Eye (tissue), 1 donor: ENCODE measurements at places on chromosomes 16 and 17.

DNA sequence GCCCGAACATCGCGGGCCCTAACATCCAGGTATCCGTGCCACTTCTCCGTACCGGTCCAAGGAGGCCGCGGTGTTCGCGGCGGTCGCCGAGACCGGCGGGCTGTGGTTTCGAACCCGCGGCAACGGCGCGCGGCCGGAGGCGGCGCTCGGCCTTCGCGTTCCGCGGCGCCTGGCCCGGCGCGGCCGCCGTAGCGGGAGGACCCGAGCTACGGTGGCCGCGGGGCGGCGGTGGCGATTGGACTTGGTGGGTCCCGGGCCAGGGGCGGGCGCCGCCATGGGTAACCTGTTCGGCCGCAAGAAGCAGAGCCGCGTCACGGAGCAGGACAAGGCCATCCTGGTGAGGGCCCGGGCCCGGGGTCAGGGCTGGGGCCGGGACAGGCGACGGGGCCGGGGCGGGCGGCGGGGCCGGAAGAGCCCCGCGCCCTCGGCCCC is at the start of gene CHMP6:
TSS of gene CHMP6 (plus strand) at position 197 of the 432 bp plus-strand sequence. CDS start at position 275, 78 bp downstream.
- DNase-seq, result peak; percentile 89

DNA sequence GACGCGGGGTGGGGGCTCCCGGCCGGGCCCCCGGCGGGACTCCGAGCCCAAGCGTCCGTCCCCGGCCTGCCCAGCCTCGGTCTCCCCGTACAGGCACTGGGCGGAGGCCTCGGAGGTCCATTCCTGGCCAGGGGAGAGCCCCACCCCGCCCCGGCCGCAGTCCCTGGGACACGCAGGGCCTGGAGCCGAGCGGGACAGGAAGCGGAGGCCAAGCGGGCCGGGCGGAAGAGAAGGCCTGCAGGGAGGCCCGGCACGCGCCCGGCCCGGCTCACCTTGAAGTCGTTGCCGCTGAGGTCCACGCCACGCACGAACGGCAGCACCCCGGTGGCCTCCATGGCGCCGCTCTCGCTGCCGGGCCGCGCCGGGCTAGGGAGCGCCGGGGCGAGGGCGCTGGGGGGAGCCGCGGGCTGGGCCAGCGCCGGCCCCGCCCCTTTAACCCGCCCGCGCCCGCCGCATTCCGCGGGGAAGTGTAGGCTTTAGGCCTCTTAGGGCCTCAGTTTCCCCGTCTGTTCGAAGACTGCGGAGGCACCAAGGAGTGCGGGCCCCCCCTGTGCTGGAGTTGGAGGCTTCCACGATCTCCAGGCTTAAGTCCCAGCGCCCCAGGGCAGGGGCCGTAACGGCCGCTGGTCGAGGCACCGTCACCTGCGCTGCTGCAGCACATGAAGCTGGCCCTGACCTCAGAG is at the start of gene FLII:
TSS of gene FLII (minus strand) at position 383 of the 683 bp plus-strand sequence. CDS start at position 335, 48 bp downstream.
- DNase-seq, result peak; percentile 78

GRCh38 chr16:13435415-13435814 is 484.5 kb upstream of the ERCC4 start:
- no peak for DNase-seq

DNA sequence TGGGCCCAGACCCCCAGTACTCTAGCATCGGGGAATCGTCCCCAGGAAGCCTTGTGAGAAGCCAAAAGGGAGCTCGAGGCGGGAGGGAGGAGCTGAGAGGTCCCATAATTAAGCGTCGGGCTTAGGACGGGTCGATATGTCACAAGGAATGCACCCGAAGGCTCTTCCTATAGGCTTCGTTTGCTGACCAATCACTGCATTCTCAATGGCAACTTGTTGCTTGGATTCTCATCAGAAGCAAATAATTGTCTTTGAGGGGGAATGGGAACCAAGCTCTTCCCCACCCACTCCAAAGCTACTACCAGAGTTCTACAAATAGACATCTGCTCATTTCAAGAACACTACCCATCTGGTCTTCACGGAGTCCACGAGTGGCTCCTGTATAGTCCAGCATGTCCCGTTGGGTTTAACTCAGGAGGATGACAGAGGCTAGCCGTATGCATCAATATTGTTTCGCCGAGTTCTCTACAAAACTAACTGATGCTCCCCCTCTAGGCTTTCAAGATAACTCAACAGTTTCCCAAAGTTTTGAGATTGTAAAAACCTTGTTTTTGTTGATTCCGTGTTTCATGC is 628 bp upstream of the BLMH start:
- DNase-seq, result peak; percentile 84

- no peak for DNase-seq
Measured at GRCh38 chr16:72939247-72939646, 108.7 kb downstream of the ZFHX3 start.

GRCh38 chr17:15414532-15415306 is 52.7 kb downstream of the CDRT4 start:
- peak; percentile 35 for DNase-seq

GRCh38 chr16:1787322-1788094 is 4.7 kb downstream of the NUBP2 start:
- DNase-seq, result no peak

DNA sequence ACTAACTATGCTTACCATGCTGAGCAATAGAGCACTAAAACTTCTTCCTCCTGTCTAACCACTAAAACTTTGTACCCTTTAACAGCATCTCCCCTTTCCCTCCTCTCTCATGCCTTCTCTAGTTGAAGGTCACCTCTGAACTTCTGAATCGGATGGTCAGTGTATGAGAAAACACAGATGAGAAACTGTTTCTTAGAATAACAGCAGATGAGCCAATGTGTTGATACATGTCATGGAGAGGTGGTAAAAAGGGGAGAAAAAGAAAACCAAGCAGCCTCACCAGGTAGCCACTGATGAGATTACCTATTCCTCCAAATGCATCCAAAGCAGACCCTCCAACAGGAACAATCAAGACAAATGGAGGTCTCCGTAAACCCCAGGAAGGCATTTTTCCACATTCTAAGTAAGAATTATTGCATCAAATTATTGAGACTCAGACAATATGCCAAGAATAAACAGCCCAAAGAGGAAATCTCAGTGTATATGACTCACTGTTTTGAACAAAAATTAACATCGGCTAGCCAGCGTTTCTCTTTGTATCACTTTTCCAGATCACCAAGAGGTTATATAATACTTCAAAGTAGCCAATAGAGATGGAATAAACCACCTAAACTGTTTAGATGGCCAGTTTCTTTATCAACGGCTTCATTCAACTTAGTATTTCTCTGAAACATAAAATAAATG is 793.3 kb upstream of the SOX9 start:
- no peak for DNase-seq

DNA sequence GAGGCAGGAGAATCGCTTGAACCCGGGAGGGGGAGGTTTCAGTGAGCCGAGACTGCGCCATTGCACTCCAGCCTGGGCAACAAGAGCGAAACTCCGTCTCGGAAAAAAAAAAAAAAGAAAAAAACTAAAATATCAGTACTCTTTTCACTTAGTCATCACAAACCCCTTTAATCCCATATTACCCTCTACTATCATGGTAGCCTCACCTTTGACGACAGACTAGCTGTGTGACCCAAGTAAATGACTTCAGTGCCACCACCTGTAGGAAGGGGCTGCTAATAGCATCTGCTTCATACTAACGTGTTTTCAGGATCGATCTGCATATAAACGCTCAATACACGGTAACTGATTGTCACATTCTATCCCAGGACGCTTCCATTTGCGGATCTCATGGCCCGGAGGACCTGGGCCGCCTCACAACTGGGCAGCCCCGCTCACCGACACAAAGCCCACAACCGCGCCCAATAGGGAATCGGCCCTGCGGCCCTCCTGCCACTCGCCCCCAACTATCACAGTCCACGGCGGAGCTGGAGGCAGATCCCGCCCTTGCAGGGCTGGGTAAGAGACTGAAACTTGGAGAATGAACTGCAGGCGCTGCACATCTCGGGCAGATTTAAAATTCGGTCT is 1.1 kb upstream of the ZNF263 start:
- no peak for DNase-seq

- no peak for DNase-seq
Measured at GRCh38 chr17:41178341-41178740, 320 bp upstream of the KRTAP4-2 start.

GRCh38 chr16:78815713-78816112 is 716.3 kb downstream of the WWOX start:
- DNase-seq, result no peak

GRCh38 chr17:81380131-81380530 is 15.1 kb upstream of the BAHCC1 start:
- no peak for DNase-seq

DNA sequence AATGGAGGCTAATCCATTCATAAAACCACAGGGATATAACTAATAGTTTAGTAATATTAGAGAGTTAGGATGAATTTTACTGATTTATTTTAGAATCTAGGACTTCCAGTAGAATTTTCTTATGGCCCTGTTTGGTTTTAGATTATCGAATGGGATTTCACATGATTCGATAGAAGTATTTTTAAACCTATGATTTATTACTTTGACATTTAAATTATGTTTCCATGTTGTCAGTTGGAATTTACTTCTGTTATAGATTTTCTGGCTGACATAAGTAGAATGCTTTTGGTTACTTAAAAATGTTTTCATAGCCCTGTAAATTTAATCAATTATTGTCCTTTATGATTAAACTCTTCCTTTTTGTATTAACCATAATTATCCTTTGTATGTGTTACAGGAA is 158.8 kb downstream of the CHD9 start:
- DNase-seq, result no peak

GRCh38 chr16:70421014-70421413 is 17.9 kb downstream of the ST3GAL2 start:
- DNase-seq, result no peak

GRCh38 chr17:38434178-38434665 is 6.0 kb downstream of the ARHGAP23 start:
- no peak for DNase-seq

GRCh38 chr16:28511031-28511430 is 4.4 kb upstream of the IL27 start:
- DNase-seq, result no peak

DNA sequence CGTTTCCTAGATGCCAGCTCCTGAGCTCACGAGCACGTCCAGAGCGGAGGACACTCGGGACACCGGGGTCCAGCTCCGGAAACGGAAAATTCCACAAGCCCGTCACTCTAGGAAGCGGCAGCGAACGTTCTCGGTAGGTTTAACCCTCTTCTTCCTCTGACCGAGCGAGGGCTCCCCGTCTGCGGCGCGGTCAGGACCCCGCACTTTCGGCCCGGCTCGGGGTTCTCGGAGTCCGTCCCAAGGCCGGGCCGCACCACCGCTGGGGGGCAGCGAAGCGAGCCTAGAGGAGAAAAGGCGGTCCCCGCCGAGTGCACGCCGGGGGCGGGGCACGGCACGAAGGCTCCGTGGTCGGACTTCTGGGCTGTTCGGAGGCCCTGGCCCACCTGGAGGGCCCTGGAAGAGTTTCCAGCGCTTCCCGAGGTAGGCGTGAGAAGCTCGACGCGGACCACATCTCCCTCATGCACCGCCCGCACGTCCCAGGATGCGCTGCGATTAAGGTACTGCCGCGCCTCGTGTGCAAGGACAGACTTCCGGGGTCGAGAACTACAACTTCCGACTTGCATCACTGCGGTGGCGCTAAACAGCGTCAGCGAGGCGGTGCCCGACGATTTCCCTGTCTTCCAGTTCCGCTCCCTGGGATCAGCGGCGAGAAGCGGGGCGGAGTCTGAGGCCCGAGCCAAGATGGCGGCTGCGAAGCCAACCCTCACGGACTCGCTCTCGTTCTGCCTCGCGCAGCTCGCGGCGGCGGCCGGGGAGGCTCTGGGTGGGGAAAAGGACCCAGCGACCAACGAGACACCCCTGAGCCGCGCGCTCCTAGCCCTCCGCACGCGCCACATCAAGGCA is at the start of gene ARMC5:
TSS of gene ARMC5 (plus strand) at position 658 of the 843 bp plus-strand sequence. CDS start at position 682, 24 bp downstream.
- DNase-seq, result peak; percentile 99

DNA sequence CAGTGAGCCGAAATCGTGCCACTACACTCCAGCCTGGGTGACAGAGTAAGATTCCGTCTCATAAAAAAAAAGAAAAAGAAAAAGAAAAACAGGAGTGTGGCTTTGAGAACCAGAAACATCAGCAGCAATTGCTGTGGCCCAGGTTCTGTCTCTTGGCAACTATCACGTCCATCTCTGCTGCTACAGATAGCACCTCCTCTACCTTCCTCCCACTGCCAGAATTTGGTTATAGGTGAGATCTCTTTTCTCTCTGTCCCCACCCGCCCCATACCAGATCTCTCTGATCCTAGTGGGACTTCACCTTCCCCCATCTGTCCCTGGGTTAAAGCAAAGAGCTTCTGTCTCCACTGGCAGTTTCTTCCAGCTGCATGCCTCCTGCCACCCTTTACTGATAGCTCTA is 3.1 kb downstream of the TLCD2 start:
- no peak for DNase-seq

DNA sequence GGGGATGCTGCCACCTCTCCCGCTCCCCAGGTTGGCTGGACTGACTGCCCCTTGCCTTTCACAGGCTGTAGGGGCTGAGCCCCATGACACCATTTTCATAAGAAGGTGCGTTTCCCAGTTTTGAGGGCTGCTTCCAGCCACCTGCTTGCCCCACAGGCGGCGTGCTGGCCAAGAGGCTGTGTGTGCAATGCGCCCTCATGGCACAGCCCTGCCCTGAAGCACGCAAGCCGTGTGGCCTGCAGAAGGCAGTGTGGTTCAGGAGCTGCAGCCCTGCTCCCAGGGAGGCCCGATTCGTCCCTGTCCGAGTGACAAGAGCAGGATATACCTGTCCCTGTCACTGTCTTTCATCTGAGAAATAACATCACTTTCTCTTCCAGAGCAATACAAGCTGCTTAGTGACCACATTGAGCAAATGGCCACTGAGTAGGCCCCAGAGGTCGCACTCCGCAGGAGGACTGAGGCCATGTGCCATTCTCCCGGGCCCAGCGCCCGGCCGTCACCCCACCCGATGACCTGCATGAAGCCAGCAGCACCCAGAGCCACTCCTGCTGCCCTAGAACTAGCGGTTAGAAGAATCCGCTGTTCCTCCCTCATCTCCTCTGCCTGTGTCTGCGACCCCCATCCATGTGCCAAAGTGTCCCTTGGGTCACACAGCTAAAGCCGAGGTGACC is 24.2 kb downstream of the CIBAR2 start:
- DNase-seq, result no peak

- no peak for DNase-seq
Measured at GRCh38 chr17:50169881-50170459, 4.2 kb downstream of the SGCA start.

DNA sequence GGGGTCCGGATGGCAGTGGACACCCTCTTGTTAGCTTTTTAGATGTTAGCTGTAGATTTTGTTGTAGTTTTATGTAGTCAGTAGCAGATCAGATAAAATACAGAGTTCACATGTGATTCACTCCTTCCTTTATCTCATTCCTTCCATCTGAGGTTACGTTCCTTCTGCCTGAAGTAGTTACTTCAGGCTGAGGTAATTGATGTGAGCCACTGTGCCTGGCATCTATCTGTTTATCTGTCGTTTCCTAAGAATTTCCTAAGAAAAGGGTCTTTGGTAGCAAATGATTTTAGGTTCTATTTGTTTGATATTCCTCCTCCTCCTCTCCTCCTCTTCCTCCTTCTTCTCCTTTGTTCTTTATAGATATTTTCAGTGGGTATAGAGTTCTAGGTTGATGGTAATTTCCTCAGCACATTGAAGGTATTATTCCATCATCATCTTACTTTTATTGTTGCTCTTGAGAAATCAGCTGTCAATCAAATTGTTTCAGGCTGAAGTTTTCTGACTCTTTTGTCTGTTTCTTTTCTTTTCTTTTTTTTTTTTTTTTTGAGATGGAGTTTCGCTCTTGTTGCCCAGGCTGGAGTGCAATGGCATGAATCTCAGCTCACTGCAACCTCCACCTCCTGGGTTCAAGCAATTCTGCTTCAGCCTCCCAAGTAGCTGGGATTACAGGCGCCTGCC is 29.6 kb upstream of the FBXO47 start:
- no peak for DNase-seq

- DNase-seq, result peak; percentile 82
Measured at GRCh38 chr16:27779641-27780164, 229.8 kb downstream of the KATNIP start.
